ENCODE measurements at places on chromosomes 6 and 20.

GRCh38 chr20:37901654-37902503, 1.0 kb upstream of the VSTM2L start:
- peak; percentile 81 for DNase-seq

DNA sequence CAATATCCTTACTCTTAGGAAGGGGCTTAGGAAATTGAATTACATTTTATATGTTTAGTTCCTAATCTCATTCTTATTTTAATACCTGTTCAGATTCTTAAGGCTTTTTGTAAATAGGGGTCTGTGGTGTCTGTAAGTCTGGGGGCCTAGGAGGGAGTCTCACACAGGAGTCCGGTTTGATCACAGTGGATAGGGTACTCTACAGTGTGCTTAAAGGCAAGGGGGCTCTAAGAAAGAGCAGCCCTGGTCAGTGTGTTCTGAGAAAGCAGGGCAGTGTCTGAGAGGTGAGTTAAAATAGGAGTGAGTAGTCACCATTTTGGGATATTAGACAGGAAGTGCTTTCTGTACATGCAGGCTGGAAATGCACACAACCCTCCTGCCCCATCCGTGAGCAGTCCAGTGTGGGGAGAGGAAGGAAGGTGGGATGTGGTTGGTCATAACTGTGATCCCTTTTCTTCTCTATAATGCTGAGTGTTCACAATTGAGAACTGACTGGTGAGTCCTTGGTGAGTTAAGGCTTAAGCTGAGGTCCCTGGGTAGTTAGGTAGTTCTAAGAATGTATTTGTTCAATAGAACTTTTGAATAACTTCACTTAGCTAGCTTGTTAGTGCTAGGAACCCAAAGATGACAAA, 50.0 kb downstream of the CDKAL1 start:
- no peak for DNase-seq

DNA sequence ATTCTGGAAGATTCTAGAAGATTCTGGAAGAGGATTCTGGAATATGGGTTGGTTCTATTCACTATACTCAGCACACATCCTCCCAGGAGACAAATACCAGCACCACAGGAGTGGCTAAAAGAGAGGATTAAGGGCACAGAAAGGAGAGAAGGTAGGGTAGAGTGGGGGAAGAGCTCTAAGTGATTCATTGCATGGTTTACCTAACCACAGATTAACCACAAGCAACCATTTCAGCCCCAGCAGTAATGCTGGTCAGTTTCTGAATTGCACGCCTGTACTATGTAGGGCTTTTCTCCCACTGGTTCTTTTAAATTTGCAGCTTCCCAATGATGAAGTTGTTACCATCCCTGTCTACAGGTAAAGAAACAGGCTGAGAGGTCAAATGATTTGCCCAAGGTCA, 192.7 kb upstream of the PMEPA1 start:
- peak; percentile 85 for DNase-seq

DNA sequence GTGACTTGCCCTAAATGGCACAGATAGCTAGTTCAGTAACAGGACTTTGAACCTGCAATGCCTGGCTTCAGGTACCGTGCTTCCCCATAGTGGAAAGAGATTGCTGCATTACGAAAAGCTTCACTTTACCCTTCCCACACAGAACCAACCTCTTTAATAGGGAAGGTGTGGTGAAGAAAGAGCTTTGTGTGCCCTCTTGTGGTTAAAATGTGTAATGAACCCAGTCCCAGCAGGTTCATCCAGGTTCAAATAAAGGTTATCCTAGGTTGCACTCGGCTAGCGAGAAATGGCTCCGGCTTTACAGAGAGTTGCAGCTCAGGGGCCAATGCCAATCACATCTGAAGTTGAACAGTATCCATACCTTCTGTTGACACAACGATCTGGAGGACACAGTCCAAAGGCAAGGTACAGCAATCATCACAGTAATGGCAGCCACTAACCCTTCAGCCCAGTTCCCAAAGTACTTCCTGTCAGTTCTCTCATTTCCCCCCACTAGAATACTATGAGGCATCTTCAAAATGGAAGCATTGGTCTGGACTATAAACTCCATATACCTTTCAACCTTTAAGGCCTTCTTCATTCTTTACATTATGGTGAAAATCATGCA, 3.0 kb downstream of the DEFB115 start:
- peak; percentile 3 for DNase-seq

- peak; percentile 66 for DNase-seq
Measured at GRCh38 chr6:167044696-167045095, 45.5 kb downstream of the CEP43 start.

DNA sequence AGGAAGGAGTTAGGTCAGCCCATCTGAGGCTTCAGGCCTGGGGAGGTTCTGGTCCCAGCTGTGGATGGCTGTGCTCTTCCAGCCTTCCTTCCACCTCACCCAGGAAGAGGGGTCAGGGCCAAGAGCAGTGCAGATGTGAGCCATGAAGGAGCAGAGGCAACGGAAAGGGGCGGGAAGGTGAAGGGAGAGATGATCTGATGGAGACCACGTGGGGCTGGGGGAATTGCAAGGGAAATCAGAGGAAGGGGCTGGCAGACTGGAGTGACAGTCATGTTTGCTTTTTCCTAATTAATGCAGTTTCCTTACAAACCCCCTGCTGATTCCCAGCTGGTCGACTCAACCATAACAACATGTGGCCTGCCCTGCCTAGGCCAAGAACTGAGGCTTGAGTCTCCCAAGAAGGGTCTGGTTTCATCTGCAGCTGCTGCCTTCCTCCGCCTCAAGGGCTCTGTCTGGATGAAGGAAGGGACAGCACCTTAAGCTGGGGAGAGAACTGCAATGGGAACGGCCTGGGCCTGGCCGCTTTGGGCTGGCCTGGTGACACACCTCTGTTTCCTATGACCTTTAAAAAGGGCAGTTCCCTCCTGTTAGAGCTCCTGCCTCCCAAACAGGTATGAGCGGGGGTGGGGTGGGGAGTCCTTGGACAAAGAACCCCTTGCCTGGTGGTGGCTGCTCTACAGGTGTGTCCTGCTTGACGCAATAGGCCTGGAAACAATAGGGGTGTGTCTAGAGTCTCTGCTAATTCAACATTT, 7.8 kb upstream of the MRPS18A start:
- DNase-seq: no peak

- DNase-seq: no peak
Measured at GRCh38 chr6:100818066-100818465, 63.1 kb downstream of the ASCC3 start.

- DNase-seq: no peak
Measured at GRCh38 chr6:74075896-74076295, 379.9 kb downstream of the CD109 start.

GRCh38 chr20:12961725-12962124, 47.0 kb upstream of the SPTLC3 start:
- no peak for DNase-seq

DNA sequence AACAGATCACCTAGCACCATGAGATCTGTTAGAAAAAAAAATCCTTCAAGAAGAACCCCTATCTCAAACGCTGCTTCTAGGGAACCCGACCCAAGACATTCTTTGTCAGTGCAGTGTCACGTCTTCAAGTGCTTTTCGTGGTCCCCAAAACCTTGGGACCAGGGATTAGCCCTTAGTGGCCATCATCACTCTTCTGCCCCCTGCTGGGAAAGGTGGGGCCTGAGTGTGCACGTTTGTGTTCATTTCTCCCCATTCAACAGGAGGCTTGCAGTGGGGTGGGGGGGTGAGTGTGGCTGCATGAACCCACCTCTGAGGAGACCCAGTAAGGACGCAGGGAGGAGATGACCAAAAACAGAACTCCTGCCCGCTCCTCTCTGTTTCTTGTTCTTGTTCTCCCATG, 218.2 kb upstream of the RNF24 start:
- no peak for DNase-seq

GRCh38 chr6:53858196-53858595, 63.4 kb downstream of the LRRC1 start:
- no peak for DNase-seq

DNA sequence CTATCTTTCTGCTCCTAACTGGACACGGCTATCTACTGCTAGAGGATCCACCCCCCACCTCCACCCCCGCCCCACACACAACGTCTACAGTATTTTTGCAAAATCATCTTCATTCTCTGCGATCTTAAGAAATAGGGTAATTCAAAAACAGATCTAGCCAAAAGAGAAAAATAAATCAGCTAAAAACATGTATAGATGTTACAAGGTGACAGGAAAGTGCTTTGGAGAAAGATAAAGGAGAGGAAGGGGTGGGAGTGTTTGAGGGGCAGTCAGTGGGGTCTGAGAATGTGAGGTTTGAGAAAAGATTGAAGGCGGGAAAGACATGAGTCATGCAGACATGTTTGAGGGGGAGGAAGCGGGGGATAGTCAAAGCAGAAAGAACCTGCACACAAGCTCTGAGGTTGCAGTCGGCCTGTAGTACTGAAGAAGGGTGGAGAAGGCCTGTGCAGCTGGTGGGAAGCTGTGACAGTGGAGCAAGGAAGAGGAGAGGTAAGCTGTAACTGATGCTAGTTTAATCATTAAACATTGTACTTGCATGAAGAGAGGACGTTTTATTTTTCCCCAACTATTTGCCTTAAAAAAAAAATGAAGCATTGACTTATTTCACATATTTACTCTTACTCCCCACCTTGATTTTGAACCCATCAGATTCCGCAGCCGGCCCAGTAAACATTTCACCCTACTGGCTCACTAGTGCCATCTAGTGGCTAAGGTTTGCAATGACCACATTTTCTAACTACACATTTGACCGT, 332.6 kb downstream of the ADGRB3 start:
- DNase-seq: peak; percentile 81

DNA sequence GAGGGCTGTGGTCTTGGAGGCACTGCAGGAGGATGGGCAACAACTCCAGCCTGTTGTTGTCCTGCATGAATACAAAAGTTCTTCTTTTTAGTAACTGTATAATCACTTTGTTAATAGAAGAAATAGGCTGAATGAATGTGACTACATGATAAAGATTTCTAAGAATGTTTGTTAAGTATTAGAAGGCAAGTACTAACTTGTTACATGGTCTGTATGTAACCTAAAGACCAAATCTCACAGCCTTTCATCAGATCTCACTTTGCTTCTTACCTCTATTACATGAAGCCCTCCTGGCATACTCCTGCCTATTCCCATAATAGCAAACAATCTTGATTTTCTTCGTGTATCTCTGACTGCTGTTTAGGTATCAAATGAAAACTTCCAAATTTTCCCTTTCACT, 73.4 kb downstream of the REPS1 start:
- DNase-seq: no peak

DNA sequence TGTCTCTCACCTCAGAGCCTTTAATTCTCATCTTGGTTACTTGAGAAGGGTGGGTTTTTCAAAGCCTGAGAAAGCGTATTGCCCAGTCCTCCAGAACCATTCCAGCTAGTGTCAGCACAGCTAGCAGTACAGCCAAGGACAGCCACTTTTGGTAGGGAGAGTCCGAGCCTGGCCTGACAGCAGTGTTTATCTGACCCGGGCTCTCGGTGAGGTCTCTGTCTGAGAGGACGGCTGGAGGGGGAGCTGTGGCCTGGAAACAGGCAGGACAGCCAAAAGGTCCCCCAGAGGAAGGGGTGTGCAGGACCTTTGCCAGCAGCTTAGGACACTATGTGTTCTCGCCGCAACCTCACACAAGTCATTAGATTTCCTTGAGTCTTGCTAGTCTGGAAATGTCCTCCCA, 38.8 kb downstream of the LYRM2 start:
- DNase-seq: no peak

- DNase-seq: peak; percentile 88
Measured at GRCh38 chr6:81562169-81562568, 190.3 kb downstream of the TENT5A start.

DNA sequence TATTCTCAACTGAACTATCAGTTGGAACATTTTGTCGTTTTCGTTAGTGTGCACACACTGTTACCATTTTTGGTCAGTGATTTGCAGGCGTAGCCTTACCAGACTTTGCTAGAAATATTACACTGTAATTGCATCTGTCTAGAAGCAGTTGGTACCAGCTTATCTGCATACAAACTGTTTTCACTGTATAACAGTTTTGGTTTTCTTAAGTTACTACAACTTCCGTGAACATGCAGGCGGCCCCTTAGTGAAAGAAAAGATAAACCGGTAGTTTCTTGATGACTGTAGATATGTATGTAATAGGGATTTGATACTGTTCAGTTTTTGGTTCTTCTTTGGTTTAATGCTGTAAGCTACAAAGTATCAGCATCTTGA, 1.3 kb downstream of the DSTN start:
- DNase-seq: peak; percentile 40

DNA sequence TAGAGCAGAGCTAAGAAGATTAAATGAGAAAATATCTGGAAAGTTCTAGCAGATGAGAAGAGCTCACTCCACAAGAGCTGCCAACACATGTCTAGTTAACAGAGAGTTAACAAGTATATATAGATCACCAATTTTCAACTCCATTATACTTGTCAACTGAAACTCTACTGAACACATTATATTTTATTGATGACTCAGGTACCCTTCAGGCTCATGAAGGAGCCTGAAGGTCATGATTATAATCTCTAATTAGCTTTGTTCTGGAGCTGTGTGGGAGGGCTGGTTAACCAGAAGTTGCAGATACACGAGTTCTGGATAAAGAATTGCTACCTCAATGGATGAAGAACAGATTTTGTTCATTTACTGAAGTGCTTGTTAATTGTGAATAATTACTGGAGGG, 42.1 kb upstream of the PTPRT start:
- DNase-seq: no peak

- peak; percentile 72 for DNase-seq
Measured at GRCh38 chr6:43076464-43077332, 584 bp downstream of the PTK7 start.

- no peak for DNase-seq
Measured at GRCh38 chr6:75557068-75557467, 44.6 kb upstream of the SENP6 start.

DNA sequence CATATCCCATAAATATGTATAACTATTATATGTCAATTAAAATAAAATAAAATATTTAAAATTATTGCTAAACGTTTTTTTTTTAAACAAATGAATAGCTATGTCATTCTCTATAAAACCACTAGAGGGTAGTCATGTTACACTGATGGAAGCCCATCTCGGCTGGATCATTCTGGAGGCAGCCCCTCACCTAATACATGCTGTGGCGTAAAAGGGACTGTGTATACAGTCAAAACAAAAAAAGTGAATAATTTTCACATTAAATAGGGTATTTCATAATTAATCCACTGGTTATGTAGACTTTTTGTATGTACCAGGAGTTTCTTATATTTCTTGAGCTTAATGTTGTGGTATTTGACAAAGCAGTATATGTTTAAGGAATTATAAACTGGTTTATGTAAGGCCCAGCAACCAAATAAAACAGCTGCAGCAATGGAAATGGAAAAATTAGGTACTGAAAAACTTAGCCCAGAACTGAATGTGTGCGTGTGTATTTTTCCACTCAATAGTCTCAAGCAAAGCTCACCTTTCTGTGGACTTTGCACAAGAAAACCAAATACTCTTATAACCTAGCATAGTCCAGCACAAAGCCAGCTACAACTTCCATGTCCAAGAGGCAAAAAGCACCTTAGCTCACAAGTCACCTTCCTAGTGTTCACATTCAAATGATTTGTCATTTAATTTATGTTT, 81.7 kb downstream of the COL9A1 start:
- DNase-seq: peak; percentile 37

DNA sequence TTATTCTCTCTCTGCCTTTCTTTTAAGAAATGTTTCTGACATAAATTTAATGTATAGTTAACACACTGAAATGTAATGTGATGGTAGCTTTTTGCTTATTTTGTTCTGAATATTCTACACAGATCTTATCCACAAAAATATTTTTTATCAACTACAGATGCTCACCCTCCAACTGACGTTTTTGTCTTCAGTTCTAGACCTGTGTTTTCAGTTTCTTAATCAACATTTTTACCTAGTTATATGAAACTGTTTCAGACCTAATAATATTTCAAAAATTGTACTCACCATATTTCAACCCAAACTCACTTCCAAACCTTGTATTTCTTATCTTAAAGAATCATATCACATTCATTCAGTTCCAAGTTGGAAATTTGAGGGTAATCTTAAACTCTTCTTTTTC, 452.8 kb downstream of the RFPL4B start:
- no peak for DNase-seq

Measured in GM23248 (cell line).